ENCODE measurements at places on chromosomes 13 and 19. TPM values are rescaled to one million over a fixed set of nuclear protein-coding genes. Genes with fewer than 3 reads are reported as not detected.
A peak's percentile ranks its signal among the peaks of the same experiment; 100 is the strongest.

DNA sequence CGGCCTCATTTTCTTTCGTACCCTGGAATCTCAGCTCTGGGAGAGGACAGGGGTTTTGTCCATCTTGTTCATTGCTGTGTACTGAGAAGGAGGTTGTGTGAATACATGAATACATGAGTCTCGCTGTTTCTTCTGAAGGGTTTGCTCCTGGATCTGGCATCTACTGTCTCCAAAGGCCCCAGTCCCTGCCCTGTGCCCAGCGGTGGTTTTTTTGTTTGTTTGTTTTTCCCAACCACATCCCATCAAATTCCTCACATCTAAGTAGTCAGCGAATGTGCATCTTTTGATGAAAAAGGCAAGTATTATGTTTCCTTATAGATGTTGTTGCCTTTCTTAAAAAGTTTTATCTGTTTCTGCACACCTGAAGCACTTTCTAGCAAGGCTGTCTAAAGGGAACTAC, 12.5 kb downstream of the DCAF15 start:
- no peak for DNase-seq
- H3K4me3 ChIP-seq: no peak overlapping the region
- H3K27ac ChIP-seq: no peak overlapping the region
- H3K36me3 ChIP-seq: peaks cover 4% of the 10 kb centered on the region
- H3K27me3 ChIP-seq: no peaks in the 10 kb centered on the region

DNA sequence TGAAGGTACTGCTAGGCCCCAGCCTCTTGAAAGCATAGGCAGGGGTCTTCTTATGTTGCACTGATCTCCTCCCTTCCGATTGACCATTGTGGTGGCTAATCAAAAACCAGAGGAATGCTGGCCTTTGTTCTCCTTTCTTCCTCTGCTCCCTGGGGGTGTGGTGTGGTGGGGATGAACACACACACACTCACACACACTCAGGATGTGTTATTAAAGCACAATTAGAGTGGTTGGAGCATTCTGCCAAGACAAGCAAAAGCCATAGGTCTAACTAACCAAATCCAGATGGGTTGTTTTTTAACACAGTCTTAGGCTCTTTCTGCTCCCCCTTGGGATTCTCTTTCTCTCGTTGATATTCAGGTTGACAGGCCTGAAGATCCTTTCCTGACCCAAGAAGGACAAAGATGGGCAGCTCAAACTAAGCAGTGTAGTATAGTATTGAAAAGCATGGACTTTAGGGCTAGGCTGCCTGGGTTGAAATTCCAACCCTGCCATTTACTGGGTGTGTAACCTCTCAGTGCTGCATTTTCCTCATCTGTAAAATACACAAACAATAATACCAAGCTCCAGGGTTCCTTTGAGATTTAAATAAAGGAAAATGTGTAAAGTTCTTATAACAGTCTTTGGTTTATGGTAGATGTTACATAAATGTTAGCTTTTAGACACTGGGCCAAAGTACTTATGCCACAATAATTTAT, 25.5 kb upstream of the DGKH start:
- H3K27me3 ChIP-seq: no peaks in the 10 kb centered on the region
- H3K27ac ChIP-seq: no peak overlapping the region
- peaks cover 9% of the 10 kb centered on the region for H3K4me1 ChIP-seq

GRCh38 chr13:111946214-111946613, 120.7 kb upstream of the SOX1 start:
- no peak overlapping the region for H3K4me3 ChIP-seq
- H3K27ac ChIP-seq: no peak overlapping the region
- no peaks in the 10 kb centered on the region for H3K4me1 ChIP-seq

- no peak overlapping the region for H3K27ac ChIP-seq
- no peaks in the 10 kb centered on the region for H3K27me3 ChIP-seq
- H3K4me3 ChIP-seq: no peak overlapping the region
- no peak for DNase-seq
Observed at GRCh38 chr13:113598481-113598880, 13.9 kb downstream of the TFDP1 start.

The SUPT20H gene
- total RNA-seq: 42.9 TPM

GRCh38 chr13:70370924-70371323, 262.7 kb upstream of the KLHL1 start:
- H3K4me1 ChIP-seq: no peaks in the 10 kb centered on the region
- DNase-seq: no peak
- H3K4me3 ChIP-seq: no peak overlapping the region

GRCh38 chr19:58229255-58229639, 533 bp downstream of the ZNF544 start:
- DNase-seq: no peak
- peaks cover 46% of the 10 kb centered on the region for H3K36me3 ChIP-seq
- H3K27me3 ChIP-seq: no peaks in the 10 kb centered on the region
- peak overlapping the region; percentile 98 for H3K27ac ChIP-seq
- H3K4me1 ChIP-seq: peaks cover 3% of the 10 kb centered on the region
- peak overlapping the region; percentile 73 for H3K4me3 ChIP-seq

- DNase-seq: peak; percentile 64
- H3K27me3 ChIP-seq: no peaks in the 10 kb centered on the region
- no peaks in the 10 kb centered on the region for H3K36me3 ChIP-seq
Observed at GRCh38 chr13:40401911-40402776, 264.3 kb downstream of the FOXO1 start.

GRCh38 chr19:56538761-56539263, at the start of gene ZFP28:
TSS of gene ZFP28 (plus strand) at chr19:56538948. CDS start at chr19:56539019, 71 bp downstream.
- no peaks in the 10 kb centered on the region for H3K4me1 ChIP-seq
- DNase-seq: no peak
- H3K36me3 ChIP-seq: no peaks in the 10 kb centered on the region
- no peak within 1 kb of the TSS for H3K4me3 ChIP-seq

DNA sequence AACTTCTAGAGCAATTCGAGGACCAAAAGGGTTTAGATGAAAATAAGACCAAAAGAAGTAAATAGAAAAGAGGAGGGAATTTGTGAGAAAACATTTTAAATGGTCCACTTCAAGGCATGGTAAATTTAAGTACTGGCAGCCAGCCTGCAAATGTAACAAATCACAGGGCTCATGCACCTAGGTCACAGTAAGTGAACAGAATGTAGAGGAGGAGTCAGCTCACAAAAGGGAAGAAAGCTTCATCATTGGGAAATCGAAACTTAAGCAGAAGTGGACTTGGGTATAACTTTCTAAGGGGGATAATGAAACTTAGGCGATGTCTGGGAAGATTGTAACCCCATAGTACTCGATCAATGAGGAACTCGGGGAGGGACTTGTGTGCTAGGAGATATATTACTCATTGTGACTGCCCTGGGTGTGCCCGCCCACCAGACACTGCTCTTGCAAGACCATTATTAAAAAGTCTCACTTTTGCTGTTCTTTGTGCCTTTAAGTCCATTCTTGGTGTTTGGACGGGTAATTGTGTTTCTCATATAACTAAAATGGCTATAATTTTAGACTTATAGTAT, 1053.6 kb upstream of the MIR17HG start:
- H3K36me3 ChIP-seq: no peaks in the 10 kb centered on the region
- H3K27me3 ChIP-seq: no peaks in the 10 kb centered on the region
- no peak overlapping the region for H3K27ac ChIP-seq
- no peak for DNase-seq
- no peak overlapping the region for H3K4me3 ChIP-seq
- H3K4me1 ChIP-seq: no peaks in the 10 kb centered on the region

GRCh38 chr19:57348136-57348535, 2.9 kb upstream of the ZNF304 start:
- H3K4me3 ChIP-seq: no peak overlapping the region
- no peak overlapping the region for H3K27ac ChIP-seq
- DNase-seq: no peak
- no peaks in the 10 kb centered on the region for H3K27me3 ChIP-seq

The TLE6 gene
- total RNA-seq: 10.9 TPM

The ZNF575 gene
- total RNA-seq: 1.9 TPM

The KIR3DL2 gene
- not detected for total RNA-seq

The PGLYRP2 gene
- not detected for total RNA-seq

DNA sequence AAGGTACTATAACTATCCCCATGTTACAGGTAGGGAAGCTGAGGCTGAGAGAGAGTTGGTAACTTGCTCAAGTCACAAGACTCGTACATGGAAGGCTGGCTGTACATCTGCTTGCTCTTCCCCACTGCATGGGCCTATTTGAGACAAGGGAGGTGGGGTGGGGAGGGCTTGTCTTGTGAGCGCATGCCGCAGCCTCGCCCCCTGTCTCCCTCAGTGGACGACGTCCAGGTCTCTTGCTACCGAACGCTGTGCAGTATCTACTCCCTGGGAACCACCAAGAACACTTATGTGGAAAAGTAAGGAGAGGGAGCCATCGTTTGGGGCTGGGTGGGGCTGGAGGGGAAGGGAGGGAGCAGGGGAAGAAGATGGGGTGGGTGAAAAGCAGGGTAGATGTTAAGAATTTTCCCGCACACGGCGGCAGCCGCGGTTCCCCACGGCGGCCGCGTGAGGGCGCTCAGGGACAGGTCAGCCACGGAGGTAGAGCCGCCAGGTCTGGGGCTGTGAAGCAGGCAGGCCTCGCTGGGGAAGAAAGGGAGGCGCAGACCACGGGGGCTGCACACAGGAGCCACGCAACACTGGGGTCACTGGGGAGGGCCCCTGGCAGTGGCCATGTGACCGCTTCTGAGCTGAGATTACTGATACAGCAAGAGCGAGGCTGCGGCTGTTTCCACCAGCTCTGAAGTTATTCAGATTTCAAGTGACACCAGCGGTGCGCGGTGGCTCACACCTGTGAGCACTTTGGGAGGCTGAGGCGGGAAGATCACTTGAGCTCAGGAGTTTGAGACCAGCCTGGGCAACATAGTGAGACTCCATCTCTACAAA, 81.5 kb downstream of the RYR1 start:
- DNase-seq: peak; percentile 27
- no peaks in the 10 kb centered on the region for H3K36me3 ChIP-seq
- H3K4me3 ChIP-seq: no peak overlapping the region

The NXNL1 gene
- not detected for total RNA-seq

DNA sequence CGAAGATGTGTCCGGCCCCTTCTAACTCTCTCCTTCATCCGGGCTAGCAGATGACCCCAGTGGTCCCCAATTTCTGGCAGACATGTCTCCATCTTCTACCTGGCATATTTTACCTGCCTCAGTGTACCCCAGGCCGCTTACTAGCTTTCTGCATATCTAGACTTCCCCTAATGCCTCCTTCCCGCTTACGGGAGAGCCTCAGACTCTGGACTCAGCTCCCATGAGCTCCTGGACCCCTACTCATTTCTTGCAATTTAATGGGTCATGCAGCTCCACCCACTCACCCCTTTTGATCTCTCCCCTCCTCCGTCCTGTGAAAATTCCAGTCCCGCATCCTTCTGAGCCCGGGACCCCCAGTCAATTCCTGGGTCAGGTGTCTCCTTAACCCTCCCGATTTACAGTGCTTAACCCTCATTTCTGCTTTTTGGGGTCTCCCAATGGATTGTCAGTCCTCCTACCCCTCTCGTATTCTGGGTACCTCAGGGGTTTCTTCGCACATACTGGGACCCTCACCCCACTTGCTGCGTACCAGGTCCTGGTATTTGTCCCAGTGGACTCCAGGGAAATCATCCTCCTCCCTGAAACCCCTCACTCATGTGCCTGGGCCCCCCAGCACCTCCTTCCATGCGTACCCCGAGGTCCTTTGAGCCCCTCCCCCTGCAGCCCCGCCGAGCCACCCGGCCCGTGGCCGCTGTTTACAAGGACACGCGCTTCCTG, 500 bp upstream of the JUNB start:
- H3K27me3 ChIP-seq: no peaks in the 10 kb centered on the region
- DNase-seq: no peak
- peak overlapping the region; percentile 96 for H3K27ac ChIP-seq
- H3K36me3 ChIP-seq: no peaks in the 10 kb centered on the region
- peak overlapping the region; percentile 77 for H3K4me3 ChIP-seq

- H3K4me1 ChIP-seq: no peaks in the 10 kb centered on the region
- no peaks in the 10 kb centered on the region for H3K36me3 ChIP-seq
- H3K27ac ChIP-seq: no peak overlapping the region
- no peaks in the 10 kb centered on the region for H3K27me3 ChIP-seq
Observed at GRCh38 chr13:43316946-43317353, 293.6 kb downstream of the DNAJC15 start.

DNA sequence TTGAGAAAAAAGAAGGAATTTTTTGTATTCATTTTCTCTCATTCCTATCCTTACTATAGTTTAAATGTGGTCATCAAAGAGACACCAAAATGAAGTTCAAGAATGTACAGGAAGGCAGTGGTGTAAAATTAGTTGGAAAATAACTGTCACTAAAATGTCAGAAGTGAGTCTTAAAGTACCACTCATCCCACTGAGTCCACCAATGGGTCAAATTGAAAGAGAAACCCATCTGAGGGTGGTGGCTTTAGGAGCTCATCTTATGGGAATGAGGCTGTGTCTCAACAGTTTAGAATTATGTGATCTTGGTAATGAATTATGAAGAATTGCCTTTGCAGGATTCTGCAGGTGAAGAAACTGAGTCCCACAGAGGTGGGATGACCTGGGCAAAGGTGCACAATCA, 403.5 kb downstream of the FGF9 start:
- H3K36me3 ChIP-seq: no peaks in the 10 kb centered on the region
- no peaks in the 10 kb centered on the region for H3K4me1 ChIP-seq
- no peak for DNase-seq
- H3K4me3 ChIP-seq: no peak overlapping the region
- no peaks in the 10 kb centered on the region for H3K27me3 ChIP-seq

DNA sequence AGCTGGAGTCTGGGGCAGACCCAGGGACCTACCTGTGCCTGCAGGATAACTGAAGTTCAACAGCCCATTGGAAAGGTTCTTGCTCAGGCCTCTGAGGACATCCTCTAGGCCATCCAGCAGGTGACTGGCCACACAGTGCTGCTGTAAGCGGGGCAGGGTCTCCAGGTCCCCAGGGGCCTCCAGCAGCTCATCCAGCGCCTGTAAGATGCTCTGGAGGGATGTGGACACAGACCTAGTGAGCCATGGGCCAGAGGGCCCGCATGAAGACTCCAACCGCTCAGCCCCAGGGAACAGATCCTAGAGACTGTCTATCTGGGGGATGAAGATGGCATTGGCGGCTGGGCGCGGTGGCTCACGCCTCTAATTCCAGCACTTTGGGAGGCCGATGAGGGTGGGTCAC, 14.0 kb downstream of the ADGRE2 start:
- no peaks in the 10 kb centered on the region for H3K36me3 ChIP-seq
- no peak overlapping the region for H3K4me3 ChIP-seq

The TJP3 gene
- 69.6 TPM for total RNA-seq

GRCh38 chr13:37047846-37048245, 11.6 kb downstream of the SUPT20H start:
- H3K4me1 ChIP-seq: no peaks in the 10 kb centered on the region
- no peak overlapping the region for H3K4me3 ChIP-seq
- peaks cover 43% of the 10 kb centered on the region for H3K36me3 ChIP-seq

The DENND1C gene
- total RNA-seq: 0.54 TPM

- H3K27ac ChIP-seq: no peak overlapping the region
- no peaks in the 10 kb centered on the region for H3K27me3 ChIP-seq
- DNase-seq: no peak
- no peak overlapping the region for H3K4me3 ChIP-seq
- H3K4me1 ChIP-seq: no peaks in the 10 kb centered on the region
Observed at GRCh38 chr19:6268382-6268771, 11.4 kb downstream of the MLLT1 start.

GRCh38 chr13:77740931-77741596, 43.6 kb downstream of the SLAIN1 start:
- no peak for DNase-seq
- H3K36me3 ChIP-seq: no peaks in the 10 kb centered on the region
- H3K27me3 ChIP-seq: 0 out of 2 replicates have a peak, but pooled peaks cover 6% of the 10 kb centered on the region
- no peaks in the 10 kb centered on the region for H3K4me1 ChIP-seq

- H3K4me3 ChIP-seq: no peak overlapping the region
- no peak for DNase-seq
- H3K4me1 ChIP-seq: peaks cover 20% of the 10 kb centered on the region
- peak overlapping the region; percentile 29 for H3K27ac ChIP-seq
Observed at GRCh38 chr13:30394751-30395191, 27.5 kb upstream of the UBE2L5 start.

The UPF1 gene
- 78.5 TPM for total RNA-seq
